Right atrium auricular region (tissue), 2 donors: ENCODE measurements at places on chromosomes 7 and 10.

GRCh38 chr10:3043512-3044368 is 23.6 kb upstream of the PFKP start:
- H3K27ac ChIP-seq: peak overlapping the region; percentile 10
- H3K4me3 ChIP-seq: no peak overlapping the region
- peaks cover 24% of the 10 kb centered on the region for H3K4me1 ChIP-seq
- no peaks in the 10 kb centered on the region for H3K36me3 ChIP-seq
- DNase-seq: no peak

- no peak for DNase-seq
- H3K27me3 ChIP-seq: no peaks in the 10 kb centered on the region
- H3K4me1 ChIP-seq: no peaks in the 10 kb centered on the region
- no peaks in the 10 kb centered on the region for H3K36me3 ChIP-seq
- no peak overlapping the region for H3K4me3 ChIP-seq
Observed at GRCh38 chr10:108894402-108895301, 1028.7 kb downstream of the XPNPEP1 start.

DNA sequence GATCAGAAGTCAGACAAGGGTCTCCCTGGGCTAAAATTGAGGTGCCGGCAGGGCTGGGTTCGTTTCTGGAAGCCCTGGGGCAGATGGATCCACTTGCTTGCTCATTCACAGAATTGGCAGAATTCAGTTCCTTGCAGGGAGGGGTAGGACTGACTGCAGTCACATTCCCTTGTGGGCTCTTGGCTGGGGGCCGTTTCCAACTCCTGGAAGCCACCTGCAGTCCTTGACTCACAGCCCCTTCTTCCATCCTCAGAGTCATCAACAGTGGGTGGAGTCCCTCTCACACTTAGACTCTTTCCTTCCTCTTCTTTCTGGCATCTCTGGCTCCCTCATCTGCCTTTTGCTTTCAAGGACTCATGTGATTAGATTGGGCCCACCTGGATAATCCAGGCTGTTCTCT is 54.6 kb upstream of the NANOS1 start:
- H3K4me1 ChIP-seq: no peaks in the 10 kb centered on the region
- DNase-seq: no peak
- no peak overlapping the region for H3K27ac ChIP-seq
- H3K27me3 ChIP-seq: no peaks in the 10 kb centered on the region
- H3K36me3 ChIP-seq: no peaks in the 10 kb centered on the region

DNA sequence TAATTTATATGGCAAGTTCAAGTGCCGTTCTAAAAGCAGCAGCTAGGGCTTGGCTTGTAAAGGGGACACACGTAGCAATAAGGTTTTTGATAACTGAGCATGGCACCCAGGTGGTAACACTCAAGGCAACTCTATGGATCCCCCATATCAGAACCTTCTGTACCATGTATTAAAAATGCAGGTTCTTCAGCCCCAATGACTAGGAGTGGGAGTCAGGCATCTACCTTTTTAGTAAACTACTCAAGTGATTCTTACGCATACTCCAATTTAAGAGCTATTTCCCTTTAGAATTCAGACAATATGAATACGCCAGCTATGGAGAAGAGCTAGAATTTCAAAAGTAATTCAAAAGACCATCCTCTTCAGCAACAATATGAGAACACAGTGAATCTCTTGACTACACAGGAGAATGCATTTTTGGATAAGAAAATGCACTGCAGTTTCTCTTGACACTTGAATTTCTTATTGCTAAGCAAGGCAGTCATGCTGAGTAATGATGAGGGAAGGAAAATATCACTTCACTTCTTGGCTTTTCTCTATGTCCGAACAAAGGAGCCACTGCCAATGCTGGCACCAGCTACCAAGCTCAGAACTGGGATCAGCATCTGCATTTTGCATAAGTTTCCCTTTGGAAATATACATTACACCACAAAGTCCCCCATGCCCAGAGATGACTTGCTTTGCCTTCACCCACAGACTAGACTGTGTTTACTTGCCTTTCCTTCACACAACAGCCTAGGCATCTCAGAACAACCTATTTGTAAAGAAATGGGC is 53.5 kb downstream of the ABLIM1 start:
- H3K4me3 ChIP-seq: no peak overlapping the region
- H3K27ac ChIP-seq: peak overlapping the region; percentile 75
- DNase-seq: no peak
- peaks cover 73% of the 10 kb centered on the region for H3K4me1 ChIP-seq
- H3K27me3 ChIP-seq: no peaks in the 10 kb centered on the region

GRCh38 chr7:70183278-70183677 is 585.0 kb downstream of the AUTS2 start:
- DNase-seq: no peak
- H3K4me1 ChIP-seq: no peaks in the 10 kb centered on the region
- no peak overlapping the region for H3K27ac ChIP-seq
- no peaks in the 10 kb centered on the region for H3K36me3 ChIP-seq
- H3K4me3 ChIP-seq: no peak overlapping the region
